SK-N-SH treated with all-trans-retinoic acid at 6 μM for 48 hours (cell line): ENCODE measurements at places on chromosomes 2 and 18.

DNA sequence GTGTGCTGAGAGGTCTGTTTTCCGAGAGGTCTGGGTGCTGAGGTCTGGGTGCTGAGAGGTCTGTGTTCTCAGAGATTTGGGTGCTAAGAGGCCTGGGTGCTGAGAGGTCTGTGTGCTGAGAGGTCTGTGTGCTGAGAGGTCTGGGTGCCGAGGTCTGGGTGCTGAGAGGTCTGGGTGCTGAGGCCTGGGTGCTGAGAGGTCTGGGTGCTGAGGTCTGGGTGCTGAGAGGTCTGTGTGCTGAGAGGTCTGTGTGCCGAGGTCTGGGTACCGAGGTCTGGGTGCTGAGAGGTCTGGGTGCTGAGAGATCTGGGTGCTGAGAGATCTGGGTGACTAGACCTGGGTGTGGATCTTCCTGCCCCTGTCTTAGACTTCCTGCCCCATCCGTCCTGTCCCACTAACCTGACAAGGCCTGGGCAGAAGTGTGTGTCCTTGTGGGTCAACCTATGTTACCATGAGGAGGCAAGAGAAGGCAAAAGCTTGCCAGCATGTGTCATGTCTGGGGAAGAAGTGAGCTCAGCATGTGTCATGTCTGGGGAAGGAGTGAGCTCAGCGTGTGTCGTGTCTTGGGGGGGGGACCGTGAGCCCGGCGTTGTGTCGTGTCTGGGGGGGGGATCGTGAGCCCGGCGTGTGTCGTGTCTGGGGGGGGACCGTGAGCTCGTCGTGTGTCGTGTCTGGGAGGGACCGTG lies 69.3 kb downstream of the KCNG2 start:
- ATAC-seq, result no peak

DNA sequence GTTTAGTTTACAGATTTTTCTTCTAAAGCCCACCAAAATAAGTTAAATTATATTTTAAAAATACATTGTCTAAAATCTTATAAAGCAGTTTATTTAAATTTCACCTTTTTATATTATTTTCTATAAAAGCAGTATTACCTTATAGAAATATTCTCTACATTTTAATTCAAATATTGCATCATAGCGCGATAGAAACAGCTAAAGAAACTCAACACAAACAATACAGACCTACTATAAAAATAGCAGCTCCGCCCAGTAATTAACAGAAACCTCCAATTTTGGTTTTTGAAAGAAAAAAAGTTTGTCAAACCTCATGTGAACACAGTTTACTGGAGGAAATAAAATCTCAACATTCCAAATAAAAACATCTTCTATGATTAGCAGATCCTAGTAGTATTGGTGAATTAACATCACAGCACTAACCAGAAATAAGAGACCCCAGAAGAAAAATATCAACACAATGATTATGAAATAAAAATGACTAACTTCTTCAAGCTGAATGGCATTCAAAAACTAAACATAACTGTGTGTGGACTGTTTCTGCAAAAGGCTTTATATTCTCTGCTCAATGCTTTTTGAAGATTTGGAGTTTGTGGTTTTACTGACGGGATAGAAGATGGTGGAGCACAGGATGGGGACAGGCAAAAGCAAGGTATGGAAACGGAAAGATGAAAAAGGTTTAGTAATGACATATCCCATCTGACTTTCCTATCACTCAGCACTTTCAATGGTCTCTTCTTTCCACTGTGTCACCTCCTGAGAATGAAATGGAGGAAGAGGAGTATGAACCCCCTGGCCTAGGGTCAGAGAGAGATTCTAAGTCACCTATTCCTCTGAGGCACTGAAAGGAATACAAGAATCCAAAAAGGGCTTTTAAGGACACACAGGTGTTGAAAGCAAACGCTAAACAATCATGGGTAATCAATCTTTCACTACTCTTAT lies 17.5 kb downstream of the MAP4K3 start:
- no peak for ATAC-seq

DNA sequence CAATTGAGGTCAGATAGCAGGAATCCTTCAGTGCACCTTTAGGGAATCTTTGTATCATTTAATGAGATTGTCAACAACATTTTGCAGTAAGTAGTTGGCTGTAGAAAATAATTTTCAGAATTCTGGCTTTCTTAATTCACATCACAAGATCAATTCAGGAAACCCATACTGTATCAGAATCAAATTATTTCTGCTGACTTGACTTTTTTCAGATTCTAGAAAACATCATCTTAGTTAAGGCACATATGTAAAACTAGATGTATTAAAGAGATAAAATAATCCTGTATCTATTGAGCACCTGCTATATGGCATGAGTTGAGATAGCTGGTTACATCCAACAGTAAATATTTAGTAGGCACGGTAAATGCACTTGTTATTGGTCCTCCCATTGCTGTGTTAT lies 791.4 kb downstream of the TDRD15 start:
- no peak for ATAC-seq

DNA sequence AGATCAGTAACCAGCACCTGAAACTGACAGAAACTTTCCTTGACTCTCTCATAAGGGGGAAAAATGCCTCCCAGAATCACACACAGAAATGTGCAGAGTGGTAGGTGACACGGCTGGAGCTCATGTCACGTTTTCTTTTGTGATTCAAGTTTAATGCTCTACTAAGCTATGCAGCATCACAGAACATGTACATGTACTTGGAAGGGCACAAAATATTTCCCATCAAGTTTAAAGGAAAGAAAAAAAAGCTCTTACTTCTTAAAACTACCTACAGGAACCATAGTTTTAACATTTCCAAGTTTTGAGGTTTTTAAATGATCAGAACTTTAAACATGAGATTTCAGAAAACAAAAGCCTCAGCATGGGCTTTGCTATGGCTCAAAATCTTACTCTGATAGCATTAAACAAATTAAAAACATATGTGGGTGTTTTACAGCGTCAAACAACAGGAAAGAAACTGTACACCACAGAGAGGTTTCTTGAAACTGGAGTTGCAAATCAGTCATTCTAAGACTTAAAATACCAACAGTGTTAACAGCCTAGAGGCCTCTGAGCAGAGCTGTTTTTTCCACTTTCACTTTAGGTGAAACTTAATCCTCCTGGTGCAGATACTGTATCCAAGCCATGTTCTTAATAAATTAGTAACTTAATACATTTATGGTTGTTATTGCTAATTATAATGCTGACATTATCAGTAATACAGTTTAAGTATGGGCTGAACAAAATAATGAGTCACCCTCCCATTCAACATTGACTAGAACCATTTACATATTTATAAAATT lies 30.1 kb downstream of the MBP start:
- peak; percentile 83 for ATAC-seq

DNA sequence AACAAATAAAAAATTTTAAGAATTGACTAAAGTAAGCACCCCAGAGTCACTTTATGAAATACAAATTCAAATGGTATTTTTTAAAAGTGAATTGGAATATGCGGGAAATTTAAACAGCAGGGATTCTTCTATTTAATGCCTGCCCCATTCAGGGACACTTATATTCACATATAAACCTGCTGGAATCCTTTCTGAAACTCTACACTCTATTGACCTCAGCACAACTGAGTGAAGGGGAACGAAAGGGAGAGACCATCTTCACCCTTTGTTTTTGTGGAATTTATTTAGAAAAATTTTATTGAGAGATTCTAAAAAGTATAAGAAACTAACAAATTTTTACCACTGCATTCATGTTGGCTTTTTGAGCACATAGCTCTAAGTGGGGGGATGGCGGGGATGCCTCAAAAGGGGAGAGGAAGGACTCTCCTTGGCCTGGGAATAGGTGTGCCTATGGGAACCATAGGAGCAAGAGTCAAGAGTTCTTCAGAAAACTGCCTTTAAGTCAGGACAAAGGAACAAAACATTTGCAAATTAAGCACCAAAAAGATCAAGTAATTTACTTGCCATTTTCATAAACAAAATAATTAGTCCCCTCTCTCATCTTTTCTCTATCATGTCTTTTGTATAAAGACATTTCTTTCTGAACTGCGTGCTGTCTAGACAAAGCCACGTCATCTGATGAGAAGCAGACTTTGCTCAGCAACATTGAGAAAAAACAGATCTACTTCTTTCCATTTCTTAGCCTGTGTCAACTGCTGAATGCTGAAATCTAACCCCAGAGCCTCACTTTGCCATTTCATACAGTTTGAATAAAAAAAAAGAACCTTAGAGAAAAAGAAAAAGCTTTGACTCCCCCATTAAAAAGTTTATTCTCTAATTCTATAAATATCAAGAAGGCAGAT lies 21.6 kb upstream of the FLACC1 start:
- ATAC-seq, result peak; percentile 94

DNA sequence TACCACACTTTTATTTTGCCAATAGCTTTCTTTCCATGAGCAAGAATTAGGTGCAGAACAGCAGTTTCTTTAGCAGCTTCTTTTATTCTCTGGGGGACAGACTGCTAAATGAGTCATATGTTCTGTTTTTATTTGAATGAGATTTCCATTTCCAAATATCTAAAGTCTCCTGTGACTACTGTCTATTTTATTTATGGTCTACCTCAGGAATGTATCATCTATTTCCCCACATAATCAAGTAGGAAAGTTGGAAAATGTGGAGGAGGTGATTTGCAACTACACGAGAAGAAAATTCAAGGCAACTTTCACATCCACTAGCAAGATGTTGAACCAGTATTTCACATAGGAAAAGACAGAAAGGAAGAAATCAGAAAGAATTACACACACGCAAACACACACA lies 139.9 kb upstream of the MEX3C start:
- no peak for ATAC-seq

GRCh38 chr2:172628085-172628484 lies 72.2 kb downstream of the PDK1 start:
- no peak for ATAC-seq

DNA sequence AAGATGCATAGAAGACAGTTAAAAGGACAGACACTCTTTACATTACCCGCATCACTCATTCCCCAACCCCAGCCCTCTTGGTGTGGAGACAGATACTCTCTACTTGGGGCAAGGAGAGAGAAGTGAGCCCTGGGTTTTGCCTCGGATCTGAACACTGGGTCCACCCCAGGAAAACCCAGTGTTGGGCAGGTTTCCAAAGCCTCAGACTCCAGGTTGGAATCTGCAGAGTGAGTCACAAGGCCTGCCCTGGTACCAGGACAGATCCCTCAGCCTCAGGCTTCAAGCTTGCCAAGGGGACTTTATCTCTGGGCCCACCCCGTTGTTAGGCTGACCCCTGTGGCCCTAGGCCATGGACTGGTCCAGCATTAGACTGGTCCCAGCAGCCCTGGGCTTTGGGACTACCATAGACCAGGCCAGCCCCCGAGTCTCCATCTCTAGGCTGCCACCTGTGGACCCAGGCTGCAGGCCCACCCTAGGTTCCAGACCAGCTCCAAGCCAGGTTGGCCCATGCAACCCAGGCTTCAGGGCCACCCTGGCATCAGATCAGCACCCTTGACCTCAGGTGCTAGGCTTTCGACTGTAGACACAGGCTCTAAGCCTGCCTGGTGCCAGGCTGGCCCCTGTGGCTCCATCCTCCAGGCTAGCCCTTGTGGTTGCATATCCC lies 112.8 kb downstream of the GULP1 start:
- no peak for ATAC-seq

- no peak for ATAC-seq
Observed at GRCh38 chr18:13194239-13194638, 24.3 kb upstream of the LDLRAD4 start.

DNA sequence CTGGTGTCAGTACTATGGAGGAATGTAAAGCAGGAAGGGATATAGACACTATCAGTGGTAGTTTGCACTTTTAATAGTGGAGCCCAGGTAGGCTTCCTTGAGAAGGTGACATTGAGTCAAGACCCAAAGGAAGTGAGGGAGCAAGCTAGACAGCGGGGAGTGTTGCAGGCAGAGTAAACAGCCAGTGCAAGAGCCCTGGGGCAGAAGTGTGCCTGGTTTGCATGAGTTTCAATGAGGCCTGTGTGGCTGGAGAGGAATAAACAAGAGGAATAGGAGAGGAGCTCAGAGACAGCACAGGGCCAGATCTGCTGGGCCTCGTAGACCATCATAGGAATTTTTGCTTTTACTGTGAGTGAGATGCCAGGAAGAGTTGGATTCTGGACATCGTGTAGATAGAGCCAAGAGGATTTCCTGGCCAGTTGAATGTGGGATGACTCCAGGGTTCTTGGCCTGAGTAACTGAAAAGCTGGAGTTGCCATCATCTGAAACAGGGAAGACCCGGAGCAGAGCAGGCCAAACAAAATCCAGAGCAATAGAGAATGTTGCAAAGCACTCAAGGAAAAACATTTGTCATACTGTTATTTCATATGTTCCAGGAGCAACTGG lies 102.5 kb downstream of the SP3 start:
- ATAC-seq, result no peak

GRCh38 chr2:28616396-28616999 lies 120.6 kb downstream of the PLB1 start:
- ATAC-seq, result no peak

GRCh38 chr2:239194731-239195317 lies 206.0 kb downstream of the HDAC4 start:
- no peak for ATAC-seq

- no peak for ATAC-seq
Observed at GRCh38 chr2:231228974-231229529, 30.6 kb downstream of the ARMC9 start.

DNA sequence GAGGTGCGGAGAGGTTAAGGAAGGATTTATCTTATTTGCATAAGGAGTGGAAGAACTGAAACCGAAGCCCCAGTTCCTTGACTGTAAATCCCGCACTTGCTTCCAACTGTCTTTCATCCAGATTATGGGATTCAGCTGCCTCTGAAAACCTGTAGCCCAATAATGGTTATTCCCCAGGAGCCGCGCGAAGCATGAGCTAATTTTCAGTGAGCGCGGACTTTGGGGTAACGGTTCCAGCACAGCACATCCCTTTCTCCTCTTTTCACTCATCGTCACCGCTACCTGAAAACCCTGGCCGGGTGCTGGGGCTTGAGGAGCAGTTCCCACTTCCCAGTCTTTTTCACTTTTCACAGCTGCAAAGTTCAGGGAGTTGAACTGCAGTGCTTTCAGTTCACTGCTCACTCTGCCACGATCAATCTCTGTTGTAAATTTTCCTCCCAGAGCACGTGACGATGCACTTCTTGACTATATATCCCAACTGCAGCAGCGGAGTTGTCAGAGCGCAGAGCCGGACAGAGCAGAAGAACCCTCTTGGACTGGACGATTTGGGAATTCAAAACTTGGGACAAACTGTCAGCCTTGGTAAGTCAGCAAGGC lies at the start of gene KCNE4:
TSS of gene KCNE4 (plus strand) at position 498 of the 597 bp plus-strand sequence. CDS start 641 bp downstream, outside the sequence.
- ATAC-seq, result no peak

DNA sequence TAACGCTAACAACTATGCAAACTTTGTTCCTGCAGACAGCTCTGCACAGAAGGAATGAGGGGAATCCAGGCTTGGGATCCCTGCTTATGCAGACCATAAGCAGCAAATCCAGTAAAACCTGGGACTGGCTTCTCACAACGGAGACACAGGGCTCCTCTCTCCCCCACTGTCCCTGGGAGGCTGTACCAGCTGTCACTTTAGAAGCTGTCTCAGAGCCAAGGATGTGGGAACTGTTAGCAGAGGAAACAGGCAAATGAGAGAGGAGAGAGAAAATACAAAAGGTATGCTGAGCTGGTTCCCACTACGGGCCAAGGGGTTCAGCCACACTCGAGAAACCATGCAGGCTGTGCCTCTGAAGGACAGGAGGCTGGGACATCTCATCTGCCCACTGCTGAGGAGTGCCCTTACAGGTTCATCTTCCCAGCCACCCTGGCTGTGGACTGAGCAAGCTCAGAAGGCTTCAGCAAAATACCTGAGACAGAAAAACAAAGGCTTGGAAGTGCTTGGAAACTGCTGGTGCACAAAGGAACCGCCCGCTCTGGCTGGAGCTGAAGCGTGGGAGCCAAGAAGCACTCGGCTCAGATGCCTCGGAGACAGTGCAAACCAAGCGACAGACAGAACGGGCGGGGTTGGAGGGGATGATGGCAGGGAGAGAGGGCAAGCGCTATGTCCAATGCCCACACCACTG lies 72.5 kb downstream of the FAM210A start:
- no peak for ATAC-seq

GRCh38 chr18:35478520-35479435 lies 19.0 kb downstream of the INO80C start:
- no peak for ATAC-seq
